ENCODE measurements at places on chromosomes 5 and 9.

DNA sequence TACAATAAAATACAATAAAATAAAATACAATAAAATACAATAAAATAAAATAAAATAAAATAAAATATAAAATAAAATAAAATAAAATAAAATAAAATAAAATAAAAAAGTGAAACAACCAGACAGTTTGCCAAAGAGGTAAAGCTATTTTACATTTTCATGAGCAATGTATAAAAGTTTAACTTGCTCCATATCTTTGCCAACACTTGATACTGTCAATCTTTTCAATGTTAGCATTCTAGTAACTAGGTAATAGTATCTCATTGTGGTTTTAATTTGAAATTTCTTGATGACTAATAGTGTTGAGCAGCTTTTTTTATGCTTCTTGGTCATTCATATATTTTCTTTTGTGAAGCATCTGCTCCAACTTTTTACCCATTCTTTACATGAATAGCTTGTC is 17.3 kb downstream of the TTC33 start:
- peaks cover 29% of the 10 kb centered on the region for H3K36me3 ChIP-seq
- H3K27me3 ChIP-seq = no peaks in the 10 kb centered on the region
- no peak for DNase-seq
- no peak overlapping the region for H3K4me3 ChIP-seq
- no peak overlapping the region for H3K27ac ChIP-seq

DNA sequence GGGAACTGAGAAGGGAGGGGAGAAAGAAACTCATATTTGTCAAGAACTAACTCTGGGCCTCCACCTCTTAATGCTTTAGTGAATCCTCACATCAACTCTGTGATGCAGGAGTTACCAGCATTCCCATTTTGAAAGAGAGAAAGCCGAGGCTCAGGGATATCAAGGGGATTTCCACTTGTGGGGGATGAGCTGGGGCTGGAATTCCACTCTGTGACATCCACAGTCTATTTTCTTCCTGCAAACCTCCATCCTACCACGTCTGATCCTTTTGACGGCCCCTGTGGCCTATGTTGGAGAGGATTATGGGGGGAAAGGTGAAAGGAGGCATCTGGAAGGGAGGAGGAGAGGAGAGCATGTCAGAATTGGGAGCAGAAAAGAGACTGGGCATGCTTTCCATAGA is 9.0 kb downstream of the LCP2 start:
- H3K36me3 ChIP-seq = peaks cover 98% of the 10 kb centered on the region
- peak overlapping the region; percentile 46 for H3K27ac ChIP-seq
- no peak for DNase-seq
- H3K27me3 ChIP-seq = no peaks in the 10 kb centered on the region
- peak overlapping the region; percentile 5 for H3K4me3 ChIP-seq

DNA sequence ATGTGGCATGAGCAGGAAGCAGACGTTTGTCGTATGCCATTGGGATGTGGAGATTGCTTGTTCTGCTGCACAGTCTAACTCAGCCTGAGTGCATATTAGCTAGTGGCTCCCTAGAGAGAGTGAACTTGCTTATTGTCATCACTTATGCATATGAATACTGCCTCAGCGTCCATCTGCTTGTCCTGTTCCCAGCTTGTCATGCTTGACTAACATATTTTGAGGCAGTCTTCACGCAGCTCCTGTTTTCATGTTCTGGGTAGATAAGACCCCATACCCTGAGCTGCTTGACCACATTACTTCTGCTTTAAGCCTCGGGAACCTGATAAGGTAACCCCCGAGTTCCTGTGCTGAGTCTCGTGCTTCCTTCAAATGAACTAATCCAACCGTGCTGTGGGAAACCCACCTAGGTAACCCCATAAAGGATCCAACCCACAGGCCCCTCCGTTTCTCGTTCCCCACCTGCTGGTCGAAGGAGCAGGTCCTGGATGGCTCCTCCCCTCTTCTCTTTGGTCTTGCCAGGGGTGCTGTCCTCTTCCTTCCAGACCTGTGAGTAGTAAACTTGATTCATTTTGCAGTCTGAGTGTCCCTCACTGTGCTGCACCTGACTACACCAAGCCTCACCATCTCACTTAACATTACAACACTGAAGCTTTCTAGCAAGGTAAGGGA is 25.0 kb downstream of the ANKRD33B start:
- H3K4me3 ChIP-seq = no peak overlapping the region
- DNase-seq = no peak
- peaks cover 9% of the 10 kb centered on the region for H3K4me1 ChIP-seq
- peaks cover 27% of the 10 kb centered on the region for H3K27me3 ChIP-seq
- no peak overlapping the region for H3K27ac ChIP-seq

DNA sequence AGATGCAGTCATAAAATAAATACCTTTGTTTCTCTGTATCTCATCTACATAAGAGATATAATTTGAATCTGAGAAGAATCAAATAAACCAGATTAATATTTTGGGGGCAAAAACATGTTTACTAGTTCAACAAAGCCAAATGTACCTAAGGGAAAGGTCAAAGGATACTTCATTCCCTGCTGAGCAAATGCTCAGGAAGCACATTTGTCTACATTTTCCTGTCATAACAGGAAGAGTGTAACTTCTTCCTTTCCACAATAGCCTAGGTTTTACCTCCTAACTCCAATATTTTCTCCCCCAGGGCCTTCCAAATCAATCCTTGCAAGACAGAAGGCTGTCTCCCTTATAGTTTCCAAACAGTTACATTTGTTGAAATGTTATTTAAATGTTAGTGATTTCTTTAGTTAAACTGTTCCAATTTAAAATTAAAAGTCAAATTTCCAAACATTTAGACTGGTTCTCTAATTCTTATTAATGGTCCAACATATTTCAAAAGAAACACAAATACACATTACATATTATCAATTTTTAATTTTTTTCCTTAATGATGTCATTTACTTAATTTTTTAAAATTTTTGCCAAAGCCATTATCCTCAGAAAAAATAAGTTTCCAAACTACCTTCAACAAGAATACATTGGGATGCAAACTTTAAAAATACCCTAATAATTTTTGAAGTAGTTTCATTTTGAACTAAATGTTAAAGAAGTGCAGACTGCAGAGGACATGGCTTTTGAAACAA is 67.8 kb downstream of the MEF2C start:
- no peak for DNase-seq
- no peak overlapping the region for H3K27ac ChIP-seq
- H3K4me1 ChIP-seq = no peaks in the 10 kb centered on the region

DNA sequence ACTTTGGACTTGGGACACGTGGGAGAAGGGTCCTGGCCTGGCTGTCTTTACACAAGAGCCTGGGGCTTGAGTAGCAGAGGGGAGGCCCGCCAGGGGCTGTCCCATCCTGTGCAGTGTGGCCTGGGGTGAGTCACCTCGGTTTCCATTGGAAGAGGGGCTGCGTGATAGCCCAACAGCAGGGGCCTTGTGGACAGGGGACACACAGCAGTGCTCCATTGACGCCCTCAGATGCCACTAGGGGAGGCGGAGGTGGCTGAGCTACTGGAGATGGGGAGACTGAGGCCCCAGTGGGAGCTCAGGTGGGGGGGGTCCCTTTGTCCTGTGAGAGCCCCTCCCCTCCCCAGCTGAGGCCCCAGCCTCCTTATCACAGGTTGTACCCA is 50.0 kb upstream of the RNU6ATAC start:
- no peaks in the 10 kb centered on the region for H3K27me3 ChIP-seq
- no peaks in the 10 kb centered on the region for H3K36me3 ChIP-seq
- DNase-seq = no peak
- no peak overlapping the region for H3K4me3 ChIP-seq

- no peaks in the 10 kb centered on the region for H3K27me3 ChIP-seq
- DNase-seq = no peak
- H3K4me3 ChIP-seq = no peak overlapping the region
- no peaks in the 10 kb centered on the region for H3K4me1 ChIP-seq
- H3K36me3 ChIP-seq = no peaks in the 10 kb centered on the region
Observed at GRCh38 chr5:26883375-26883774, 155.0 kb downstream of the CDH9 start.

DNA sequence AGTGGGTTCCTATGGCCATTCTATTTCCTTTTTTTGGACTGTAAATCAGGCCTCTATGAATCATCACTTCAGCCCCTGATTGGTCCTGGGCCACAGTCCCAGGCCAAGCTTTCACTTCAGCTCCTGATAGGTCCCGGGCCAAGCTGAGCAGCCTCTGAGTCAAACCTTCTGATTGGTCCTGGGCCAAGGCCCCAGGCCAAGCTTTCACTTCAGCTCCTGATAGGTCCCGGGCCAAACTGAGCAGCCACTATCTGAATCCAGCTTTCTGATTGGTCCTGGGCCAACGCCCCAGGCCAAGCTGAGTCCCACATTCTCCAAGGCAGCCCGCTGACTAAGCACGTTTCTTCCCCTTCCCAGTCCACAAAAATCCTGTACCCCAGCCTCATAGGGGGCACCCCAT is 1972.9 kb upstream of the ACO1 start:
- no peak overlapping the region for H3K4me3 ChIP-seq
- DNase-seq = no peak
- H3K4me1 ChIP-seq = no peaks in the 10 kb centered on the region
- no peaks in the 10 kb centered on the region for H3K27me3 ChIP-seq

DNA sequence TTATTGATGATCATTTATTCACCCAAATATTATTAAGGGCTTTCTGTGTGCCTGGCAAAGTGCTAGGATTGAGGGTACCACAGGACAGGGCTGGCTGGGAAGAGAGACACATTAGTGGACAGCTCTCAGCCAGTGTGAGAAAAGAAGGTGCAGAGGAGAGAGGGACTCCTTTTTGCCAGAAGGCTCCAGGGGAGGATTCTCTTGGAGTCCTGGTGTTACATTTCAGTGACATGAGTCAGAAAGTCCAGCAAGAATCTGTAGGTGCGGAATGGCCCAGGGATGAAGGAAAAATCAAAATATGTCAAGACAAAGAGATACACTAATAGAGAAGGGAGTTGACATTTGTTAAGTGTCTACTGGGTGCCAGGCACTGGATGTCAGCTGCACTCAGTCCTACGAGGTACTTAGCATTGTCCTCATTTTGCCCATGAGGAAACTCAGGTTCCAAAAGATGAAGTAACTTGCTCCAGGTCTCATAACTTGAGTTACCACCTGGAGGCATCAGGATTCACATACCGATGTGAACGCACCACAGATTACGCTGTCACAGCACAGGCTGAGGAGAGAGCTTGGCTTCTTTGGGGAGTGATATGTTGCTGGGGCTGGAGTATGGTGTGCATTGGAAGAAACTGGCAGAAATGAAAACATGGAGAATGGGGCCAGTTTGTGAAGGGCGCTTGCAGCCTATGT is 60.5 kb downstream of the RASGRF2 start:
- H3K36me3 ChIP-seq = no peaks in the 10 kb centered on the region
- H3K27me3 ChIP-seq = no peaks in the 10 kb centered on the region
- no peak for DNase-seq
- H3K4me1 ChIP-seq = peaks cover 36% of the 10 kb centered on the region

GRCh38 chr5:138926688-138927448 is 51.7 kb upstream of the LRRTM2 start:
- H3K36me3 ChIP-seq = no peaks in the 10 kb centered on the region
- no peak for DNase-seq
- no peak overlapping the region for H3K27ac ChIP-seq
- no peaks in the 10 kb centered on the region for H3K4me1 ChIP-seq
- H3K4me3 ChIP-seq = no peak overlapping the region

- H3K36me3 ChIP-seq = no peaks in the 10 kb centered on the region
- H3K27ac ChIP-seq = no peak overlapping the region
- DNase-seq = no peak
- no peaks in the 10 kb centered on the region for H3K4me1 ChIP-seq
Observed at GRCh38 chr5:16691731-16692130, 74.9 kb upstream of the RETREG1 start.

DNA sequence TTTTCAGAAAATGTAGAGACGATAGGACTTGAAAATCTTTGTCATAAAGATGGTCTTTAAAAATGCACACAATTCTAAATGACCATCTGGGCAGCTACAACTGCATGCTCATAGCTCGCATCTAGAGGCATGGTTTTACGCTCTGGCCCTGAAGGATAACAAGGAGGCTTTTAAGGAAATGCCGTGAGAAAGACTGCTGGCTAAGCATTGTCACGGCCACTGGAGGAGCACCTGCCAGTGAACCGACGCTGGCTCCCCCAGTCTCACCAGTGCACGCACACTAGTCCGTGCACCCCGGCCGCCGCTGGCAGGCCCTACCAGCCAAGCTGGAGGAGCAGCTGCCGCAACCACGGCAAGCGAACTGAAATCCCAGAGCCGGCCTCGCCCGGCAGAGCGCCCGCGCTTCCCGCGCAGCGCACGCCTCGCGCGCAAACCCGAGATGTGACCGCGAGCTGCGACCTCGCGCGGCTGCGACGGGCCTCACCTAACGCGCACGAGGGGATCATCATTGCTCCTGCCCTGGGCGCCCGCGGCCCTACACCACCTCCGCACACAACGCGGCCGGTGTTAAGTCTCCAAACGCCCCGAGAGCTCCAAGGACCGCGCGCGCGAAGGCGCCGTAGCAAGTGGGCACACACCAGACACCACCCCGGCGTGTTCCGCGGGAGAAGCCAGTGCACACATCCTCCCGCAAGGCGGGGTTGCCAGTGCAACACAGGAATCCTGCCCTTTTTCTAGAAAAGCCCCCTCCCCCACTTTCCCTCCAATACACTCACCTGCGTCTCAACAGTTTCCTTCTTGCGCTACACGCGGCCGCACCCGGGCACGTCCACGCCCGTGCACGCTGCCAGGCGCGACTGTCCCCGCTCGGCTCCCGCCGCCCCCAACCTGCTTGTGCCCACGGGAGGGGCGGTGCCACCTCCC is 5.3 kb downstream of the ELAVL2 start:
- H3K27me3 ChIP-seq = peaks cover 33% of the 10 kb centered on the region
- no peak overlapping the region for H3K4me3 ChIP-seq
- no peak overlapping the region for H3K27ac ChIP-seq
- H3K4me1 ChIP-seq = no peaks in the 10 kb centered on the region

GRCh38 chr5:134569758-134570364 is 44.4 kb downstream of the JADE2 start:
- no peak overlapping the region for H3K4me3 ChIP-seq
- H3K27me3 ChIP-seq = no peaks in the 10 kb centered on the region
- H3K4me1 ChIP-seq = peaks cover 19% of the 10 kb centered on the region
- H3K36me3 ChIP-seq = peaks cover 52% of the 10 kb centered on the region

GRCh38 chr5:14744296-14745187 is 80.0 kb downstream of the OTULIN start:
- DNase-seq = no peak
- peaks cover 25% of the 10 kb centered on the region for H3K4me1 ChIP-seq
- no peak overlapping the region for H3K27ac ChIP-seq

GRCh38 chr9:82308836-82309235 is 320.3 kb downstream of the SPATA31D1 start:
- H3K4me3 ChIP-seq = no peak overlapping the region
- no peaks in the 10 kb centered on the region for H3K27me3 ChIP-seq
- DNase-seq = no peak
- no peak overlapping the region for H3K27ac ChIP-seq
